Spinal cord (tissue), 10 donors: ENCODE measurements at places on chromosomes 16 and 17. TPM values are rescaled to one million over a fixed set of nuclear protein-coding genes. Genes with fewer than 3 reads are reported as not detected.

Gene GJC1
- 19.2 TPM for polyA plus RNA-seq

Gene MMP28
- polyA plus RNA-seq, result 34.9 TPM

Gene TMEM238L
- not detected for polyA plus RNA-seq

Gene HBA2
- 1,875 TPM for polyA plus RNA-seq

Gene KRT31
- polyA plus RNA-seq, result 0.15 TPM

Gene NSRP1
- polyA plus RNA-seq, result 29.2 TPM
